SK-N-SH (cell line): ENCODE measurements at places on chromosomes 16 and 17.

DNA sequence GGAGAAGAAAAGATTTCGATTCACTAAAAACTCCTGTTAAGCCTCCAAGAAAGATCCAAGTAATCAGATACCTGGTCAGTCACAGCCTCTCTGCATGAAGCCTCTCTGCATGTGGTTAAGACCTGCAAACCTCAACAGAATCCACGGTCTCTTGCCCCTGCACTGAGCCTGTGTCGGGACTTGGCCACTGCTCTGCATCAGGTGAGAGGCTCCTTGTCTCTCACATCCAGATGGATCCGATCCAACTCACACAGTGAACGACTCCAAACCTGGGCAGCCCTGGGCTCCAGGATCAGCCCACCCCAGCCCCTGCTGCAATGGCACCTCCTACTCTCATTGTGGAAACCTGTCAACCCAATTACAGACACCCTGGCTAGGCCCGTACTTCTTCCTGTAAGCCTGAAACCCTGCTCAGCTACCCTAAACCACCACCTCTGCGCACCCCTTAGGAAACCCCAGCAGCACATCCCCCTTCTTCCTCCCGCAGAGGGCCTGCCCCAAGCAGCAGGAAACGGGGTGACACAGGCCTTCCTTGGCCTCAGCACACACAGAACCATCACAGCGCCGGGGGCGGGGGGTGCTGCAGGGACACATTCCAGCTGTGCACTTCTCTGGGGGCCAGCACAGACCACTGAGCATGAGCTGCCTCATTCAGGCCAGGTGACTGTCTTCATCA is 129.5 kb downstream of the ANKRD11 start:
- no peaks in the 10 kb centered on the region for H3K27me3 ChIP-seq
- no peak overlapping the region for H3K27ac ChIP-seq
- H3K36me3 ChIP-seq, result no peaks in the 10 kb centered on the region
- H3K4me1 ChIP-seq, result peaks cover 24% of the 10 kb centered on the region

- no peaks in the 10 kb centered on the region; the same call in 1 of the 2 replicates for H3K36me3 ChIP-seq
- peak; percentile 37 for DNase-seq
- no peaks in the 10 kb centered on the region for H3K27me3 ChIP-seq
- peak overlapping the region; percentile 53 for H3K4me3 ChIP-seq
- H3K4me1 ChIP-seq, result peaks cover 68% of the 10 kb centered on the region
- peak overlapping the region; percentile 48 for H3K27ac ChIP-seq
Observed at GRCh38 chr17:77320485-77321256, 179.9 kb downstream of the SEC14L1 start.

DNA sequence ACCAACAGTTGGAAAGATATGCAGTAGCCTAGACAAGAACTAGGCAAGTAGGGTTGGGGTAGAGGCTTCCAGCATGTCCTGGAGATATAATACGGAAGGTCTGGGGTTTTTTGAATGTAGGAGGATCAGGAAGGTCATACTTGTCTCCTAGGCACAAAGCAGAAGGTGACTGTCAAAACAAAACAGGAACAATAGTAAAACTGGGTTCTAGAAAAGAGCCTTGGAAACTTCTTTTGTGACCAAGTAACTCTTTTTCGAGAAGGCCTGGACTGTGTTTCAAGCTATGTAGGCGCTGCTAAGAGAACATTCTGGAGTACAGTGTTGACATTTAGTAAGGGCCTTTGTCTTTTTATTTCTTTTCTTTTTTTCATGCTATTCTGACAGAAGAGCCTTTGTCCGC is 26.9 kb upstream of the TENT4B start:
- no peak for DNase-seq
- no peaks in the 10 kb centered on the region for H3K4me1 ChIP-seq
- H3K27me3 ChIP-seq, result no peaks in the 10 kb centered on the region
- H3K36me3 ChIP-seq, result no peaks in the 10 kb centered on the region
- H3K4me3 ChIP-seq, result no peak overlapping the region

GRCh38 chr17:55444471-55445441 is 23.1 kb upstream of the MMD start:
- peaks cover 39% of the 10 kb centered on the region; the same call in 1 of the 2 replicates for H3K4me1 ChIP-seq
- H3K27ac ChIP-seq, result no peak overlapping the region
- DNase-seq, result no peak
- H3K27me3 ChIP-seq, result no peaks in the 10 kb centered on the region
- no peaks in the 10 kb centered on the region for H3K36me3 ChIP-seq
- no peak overlapping the region for H3K4me3 ChIP-seq

- DNase-seq, result no peak
- H3K4me1 ChIP-seq, result no peaks in the 10 kb centered on the region
- no peak overlapping the region for H3K27ac ChIP-seq
- H3K27me3 ChIP-seq, result no peaks in the 10 kb centered on the region
- H3K36me3 ChIP-seq, result peaks cover 78% of the 10 kb centered on the region
Observed at GRCh38 chr17:5408186-5408585, 11.3 kb downstream of the NUP88 start.

DNA sequence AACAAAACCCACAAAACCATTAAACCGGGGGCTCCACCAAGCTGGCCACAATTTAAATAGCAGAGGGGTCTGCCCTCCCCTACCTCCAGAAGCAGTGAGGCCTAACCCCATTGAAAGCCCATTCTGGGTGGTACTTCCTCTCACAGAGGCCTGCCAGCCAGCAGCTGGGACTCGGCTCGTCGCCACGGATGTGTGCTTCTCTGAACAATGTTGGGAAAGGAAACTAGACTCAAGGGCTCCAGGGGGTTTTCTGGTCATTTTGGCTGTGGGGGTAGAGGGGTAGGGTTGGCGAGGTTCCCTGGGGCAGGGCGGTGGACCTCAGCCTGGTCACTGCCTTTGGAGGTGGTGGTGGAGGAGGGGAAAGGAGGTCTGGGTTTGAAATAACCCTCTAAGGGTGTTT is 4.7 kb upstream of the PLCG2 start:
- no peak for DNase-seq
- no peaks in the 10 kb centered on the region for H3K36me3 ChIP-seq
- no peaks in the 10 kb centered on the region for H3K4me1 ChIP-seq
- no peak overlapping the region for H3K27ac ChIP-seq
- peaks cover 8% of the 10 kb centered on the region for H3K27me3 ChIP-seq

DNA sequence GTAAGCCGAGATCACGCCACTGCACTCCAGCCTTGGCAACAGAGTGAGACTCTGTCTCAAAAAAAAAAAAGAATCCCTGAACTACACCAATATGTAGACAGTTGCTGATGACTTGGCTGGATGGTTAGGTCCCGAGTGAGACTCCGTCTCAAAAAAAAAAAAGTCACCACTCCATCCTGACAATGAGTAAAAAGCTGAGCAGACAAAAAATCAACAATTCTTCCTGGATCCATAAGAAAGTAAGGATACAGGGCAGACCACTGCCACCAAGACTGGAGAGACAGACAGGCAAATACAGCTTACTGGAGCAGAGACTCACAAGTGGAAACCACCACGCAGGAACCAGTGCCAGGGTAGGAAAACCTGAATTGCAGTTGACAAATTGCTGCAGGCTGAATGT is 67.1 kb upstream of the ERCC4 start:
- no peaks in the 10 kb centered on the region for H3K4me1 ChIP-seq
- H3K36me3 ChIP-seq, result no peaks in the 10 kb centered on the region

DNA sequence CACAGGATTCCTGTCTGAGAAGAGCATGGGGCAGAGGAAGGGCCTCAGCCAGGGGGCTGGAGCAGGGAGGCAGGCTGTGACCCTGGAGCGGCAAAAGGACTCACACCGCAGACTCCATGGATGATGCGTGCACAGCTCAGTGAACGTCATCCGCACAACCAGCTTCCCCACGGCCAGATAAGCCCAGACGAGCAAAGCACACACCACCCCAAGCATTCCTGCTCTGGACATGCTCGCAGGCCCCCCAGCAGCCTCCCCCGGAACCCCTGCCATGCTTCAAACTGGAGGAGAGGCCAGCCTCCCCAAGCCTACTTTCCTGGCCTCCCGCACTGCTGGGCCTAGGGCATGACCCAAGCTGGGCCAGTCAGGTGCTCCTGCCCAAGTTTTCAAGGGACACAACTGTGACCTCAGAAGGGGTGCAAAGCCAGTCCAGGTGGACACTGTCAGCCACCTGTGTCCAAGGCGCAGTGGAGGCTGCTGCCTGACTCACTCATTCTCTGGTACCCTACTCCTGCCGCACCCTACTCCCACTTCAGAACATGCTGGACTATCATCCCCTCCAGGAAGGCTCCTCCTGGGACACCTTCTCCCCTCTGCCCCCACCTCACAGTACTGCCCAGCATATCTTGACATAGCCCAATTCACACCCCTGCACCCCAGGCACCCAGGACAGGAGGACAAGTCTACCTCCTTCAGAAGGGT is 4.8 kb downstream of the BCAR1 start:
- no peak for DNase-seq
- peaks cover 65% of the 10 kb centered on the region for H3K4me1 ChIP-seq
- peak overlapping the region; percentile 89 for H3K27ac ChIP-seq
- H3K27me3 ChIP-seq, result no peaks in the 10 kb centered on the region

- no peak overlapping the region for H3K27ac ChIP-seq
- H3K4me1 ChIP-seq, result no peaks in the 10 kb centered on the region
- H3K36me3 ChIP-seq, result no peaks in the 10 kb centered on the region
- no peak overlapping the region for H3K4me3 ChIP-seq
Observed at GRCh38 chr17:65202844-65203571, 65.8 kb downstream of the RGS9 start.

- H3K27ac ChIP-seq, result no peak overlapping the region
- no peaks in the 10 kb centered on the region for H3K27me3 ChIP-seq
- no peak for DNase-seq
- H3K4me3 ChIP-seq, result no peak overlapping the region
Observed at GRCh38 chr16:24610416-24610755, 71.0 kb downstream of the RBBP6 start.

DNA sequence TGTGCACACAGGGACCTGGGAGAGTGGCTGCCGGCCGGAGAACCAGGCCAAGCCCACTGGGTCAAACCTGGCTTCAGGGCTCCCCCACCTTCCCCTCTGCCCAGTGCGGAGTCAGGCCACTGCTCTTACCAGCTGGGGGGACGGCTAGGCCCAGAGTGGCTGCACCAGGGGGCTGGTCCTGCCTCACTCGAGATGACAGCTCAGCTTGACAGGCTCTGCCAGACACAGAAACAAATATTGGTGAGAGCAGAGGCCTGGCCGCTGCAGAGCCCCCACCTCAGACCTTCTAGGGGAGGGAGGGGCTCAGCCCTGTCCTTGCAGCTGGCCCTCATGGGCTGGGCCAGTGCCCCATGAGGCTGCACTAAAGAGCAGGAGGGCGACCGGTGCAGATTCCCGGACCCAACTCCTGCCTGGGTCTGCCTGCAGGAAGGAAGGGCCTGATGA is 4.5 kb downstream of the NUDT16L1 start:
- peaks cover 76% of the 10 kb centered on the region for H3K36me3 ChIP-seq
- no peaks in the 10 kb centered on the region for H3K4me1 ChIP-seq
- H3K4me3 ChIP-seq, result no peak overlapping the region
- H3K27ac ChIP-seq, result no peak overlapping the region
- no peaks in the 10 kb centered on the region for H3K27me3 ChIP-seq

DNA sequence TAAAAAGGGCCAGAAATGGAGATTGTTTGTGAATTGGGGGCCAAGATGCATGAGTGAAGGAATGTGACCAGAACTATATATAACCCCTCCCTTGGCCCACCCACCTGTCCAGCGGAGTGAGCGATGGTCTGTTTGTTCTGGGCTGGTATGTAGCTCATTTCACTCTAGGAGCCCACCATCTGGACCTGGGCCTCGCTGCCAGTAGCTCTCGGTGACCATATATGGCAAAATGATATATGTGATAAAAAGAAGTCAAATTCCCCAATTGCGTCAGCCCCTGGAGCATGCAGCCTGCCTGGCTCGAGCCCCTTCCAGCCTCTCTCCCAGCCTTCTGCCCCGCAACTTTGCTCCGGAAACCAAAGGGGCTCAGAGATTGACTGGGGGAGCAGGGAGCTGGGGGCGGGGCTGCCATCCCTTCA is 47.3 kb downstream of the CCDC42 start:
- peaks cover 21% of the 10 kb centered on the region; the same call in 1 of the 2 replicates for H3K4me1 ChIP-seq
- DNase-seq, result peak; percentile 47
- H3K36me3 ChIP-seq, result no peaks in the 10 kb centered on the region
- H3K27me3 ChIP-seq, result no peaks in the 10 kb centered on the region
- no peak overlapping the region for H3K4me3 ChIP-seq
- peak overlapping the region; percentile 39; the same call in 1 of the 2 replicates for H3K27ac ChIP-seq

DNA sequence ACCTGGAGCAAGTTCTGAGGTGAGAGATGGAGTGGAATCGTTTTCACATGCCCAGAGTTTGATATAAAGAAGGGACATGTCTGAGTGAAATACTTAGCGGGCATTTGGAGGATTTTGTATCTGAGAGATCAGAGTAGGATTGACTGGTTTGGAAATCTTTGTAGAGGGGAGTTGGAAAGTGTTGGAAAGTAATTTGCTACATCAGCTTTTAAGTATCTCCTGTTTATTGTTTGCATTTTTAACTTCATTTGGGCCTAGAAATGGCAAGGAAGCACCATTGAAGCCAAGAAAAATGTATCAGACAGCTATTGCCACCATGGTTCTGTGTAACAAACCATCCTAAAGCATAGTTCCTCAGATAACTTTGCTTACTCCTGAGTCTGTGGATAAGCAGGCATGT is 1015.1 kb upstream of the EEF2KMT start:
- no peak for DNase-seq
- H3K27me3 ChIP-seq, result no peaks in the 10 kb centered on the region
- no peak overlapping the region for H3K4me3 ChIP-seq
- H3K27ac ChIP-seq, result no peak overlapping the region
- H3K36me3 ChIP-seq, result no peaks in the 10 kb centered on the region
- no peaks in the 10 kb centered on the region for H3K4me1 ChIP-seq

DNA sequence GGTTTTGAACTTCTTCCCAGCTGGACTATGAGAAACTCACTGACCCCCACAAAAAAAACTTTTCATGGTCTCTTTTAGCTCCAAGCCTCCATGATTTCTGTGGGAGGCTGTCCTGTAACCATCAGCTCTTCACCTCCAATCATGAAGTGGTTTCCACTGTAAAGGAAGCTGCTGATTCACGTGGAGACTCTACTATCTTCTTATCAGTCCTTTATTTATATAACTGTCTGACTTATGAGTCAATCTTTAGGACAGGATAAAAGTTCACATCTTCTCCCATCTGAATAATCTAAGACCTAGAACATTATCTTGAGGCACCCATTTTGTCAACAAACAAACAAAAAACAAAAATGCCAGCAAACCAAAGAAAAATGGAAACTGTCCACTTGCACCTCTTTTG is 409.9 kb downstream of the SLC39A11 start:
- no peaks in the 10 kb centered on the region for H3K4me1 ChIP-seq
- no peak for DNase-seq
- no peak overlapping the region for H3K4me3 ChIP-seq
- no peak overlapping the region for H3K27ac ChIP-seq
- H3K36me3 ChIP-seq, result no peaks in the 10 kb centered on the region
- no peaks in the 10 kb centered on the region for H3K27me3 ChIP-seq

DNA sequence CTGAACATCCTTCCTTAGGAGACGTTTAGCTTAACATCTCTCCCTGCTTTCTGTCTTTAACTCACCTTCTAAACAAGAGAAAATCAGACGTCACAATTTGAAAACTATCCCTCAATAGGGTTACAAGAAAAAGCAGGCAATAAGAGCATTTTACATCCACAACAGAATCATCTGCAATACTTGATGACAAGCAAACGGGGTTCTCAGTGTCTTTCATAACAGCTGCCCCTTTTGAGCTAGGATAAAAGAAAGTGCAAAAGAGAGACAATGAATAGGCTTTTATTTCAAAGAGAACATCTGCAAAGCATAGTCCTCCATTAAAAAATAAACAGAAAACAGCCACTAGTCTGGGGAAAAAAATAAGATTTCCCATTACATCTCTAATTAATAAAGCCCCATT is 13.2 kb downstream of the XYLT1 start:
- H3K36me3 ChIP-seq, result no peaks in the 10 kb centered on the region; the same call in 1 of the 2 replicates
- DNase-seq, result no peak
- H3K27ac ChIP-seq, result no peak overlapping the region; the same call in 1 of the 2 replicates
- no peaks in the 10 kb centered on the region for H3K27me3 ChIP-seq
- H3K4me1 ChIP-seq, result no peaks in the 10 kb centered on the region
- no peak overlapping the region for H3K4me3 ChIP-seq
